ENCODE measurements at places on chromosomes 7 and 10. TPM values are rescaled to one million over a fixed set of nuclear protein-coding genes. Genes with fewer than 3 reads are reported as not detected.
A peak's percentile ranks its signal among the peaks of the same experiment; 100 is the strongest.

PDE1C gene
- total RNA-seq = not detected

CYP2E1 gene
- 1.4 TPM for total RNA-seq

GRCh38 chr10:63574011-63574410 lies 52.8 kb downstream of the REEP3 start:
- no peak overlapping the region for H3K4me3 ChIP-seq
- no peaks in the 10 kb centered on the region for H3K27me3 ChIP-seq
- peaks cover 8% of the 10 kb centered on the region for H3K4me1 ChIP-seq
- H3K36me3 ChIP-seq = peaks cover 31% of the 10 kb centered on the region
- no peak overlapping the region for H3K27ac ChIP-seq

GIMAP1 gene
- 119 TPM for total RNA-seq

DNA sequence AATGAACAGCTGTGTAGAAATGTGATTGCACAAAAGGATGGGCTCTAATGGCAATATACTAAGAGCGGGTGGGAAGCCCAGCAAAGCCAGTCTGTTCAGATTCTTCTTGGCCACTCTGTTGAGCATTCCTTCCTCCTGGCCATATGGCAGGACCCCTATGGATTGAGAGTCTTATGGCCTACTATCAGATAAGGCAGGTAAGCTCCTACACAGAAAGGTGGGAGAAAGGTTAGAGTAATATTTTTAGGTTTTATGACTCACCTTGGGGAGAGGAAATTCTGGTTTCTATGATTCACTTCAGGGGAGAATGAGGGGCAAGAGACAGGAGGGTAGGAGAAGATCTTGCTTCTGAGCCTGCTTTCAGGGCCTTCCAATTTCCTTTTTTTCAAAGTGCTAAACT lies 15.1 kb upstream of the AKR1B10 start:
- H3K4me1 ChIP-seq = peaks cover 2% of the 10 kb centered on the region
- H3K27me3 ChIP-seq = peaks cover 3% of the 10 kb centered on the region
- no peak for DNase-seq
- H3K36me3 ChIP-seq = no peaks in the 10 kb centered on the region

- no peak overlapping the region for H3K27ac ChIP-seq
- H3K27me3 ChIP-seq = no peaks in the 10 kb centered on the region
- no peak overlapping the region for H3K4me3 ChIP-seq
- no peaks in the 10 kb centered on the region for H3K36me3 ChIP-seq
- peaks cover 9% of the 10 kb centered on the region for H3K4me1 ChIP-seq
Measured at GRCh38 chr7:21947946-21948345, 2.2 kb upstream of the CDCA7L start.

DNA sequence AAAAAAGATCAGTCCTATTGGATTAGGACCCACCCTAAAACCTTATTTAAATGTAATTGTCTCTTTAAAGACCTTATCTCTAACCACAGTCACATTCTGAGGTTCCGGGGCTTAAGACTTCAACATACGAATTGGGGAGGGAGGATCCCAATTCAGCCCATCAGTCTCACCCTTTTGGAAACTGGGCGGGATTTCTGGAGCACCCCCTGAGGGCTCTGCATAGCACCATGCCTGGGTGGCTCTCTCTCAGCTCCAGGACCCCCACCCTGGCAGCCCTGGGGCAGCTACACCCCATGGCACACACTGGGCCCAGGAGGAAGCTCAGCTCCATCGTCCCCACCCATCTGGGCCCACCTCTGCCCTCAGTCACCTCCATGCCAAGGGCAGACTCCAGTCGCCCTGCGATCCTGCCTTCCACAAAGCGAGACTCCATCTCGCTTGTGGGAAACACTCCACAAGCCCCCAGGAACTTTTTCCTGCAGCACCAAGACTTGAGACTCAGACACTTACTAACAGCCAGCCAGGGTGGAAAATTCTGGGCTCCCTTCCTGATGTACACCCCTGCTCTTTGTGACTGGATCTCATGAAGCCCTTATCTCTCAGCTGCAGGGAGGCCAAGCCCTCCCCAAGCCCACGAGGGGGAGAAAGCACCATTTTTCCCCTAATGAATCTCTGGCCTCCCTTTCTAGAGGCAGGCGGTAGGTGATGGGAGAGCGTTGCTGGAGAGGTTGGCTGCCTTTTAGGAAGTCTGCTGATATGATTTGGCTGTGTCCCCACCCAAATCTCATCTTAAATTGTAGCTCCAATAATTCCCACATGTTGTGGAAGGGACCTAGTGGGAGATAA lies 90.8 kb upstream of the KDM7A start:
- H3K4me1 ChIP-seq = peaks cover 61% of the 10 kb centered on the region
- peak overlapping the region; percentile 4 for H3K4me3 ChIP-seq
- no peaks in the 10 kb centered on the region for H3K36me3 ChIP-seq
- DNase-seq = no peak
- H3K27ac ChIP-seq = peak overlapping the region; percentile 71
- H3K27me3 ChIP-seq = no peaks in the 10 kb centered on the region

- DNase-seq = no peak
- peaks cover 21% of the 10 kb centered on the region for H3K27me3 ChIP-seq
- H3K27ac ChIP-seq = peak overlapping the region; percentile 99
- peaks cover 10% of the 10 kb centered on the region for H3K4me1 ChIP-seq
- no peaks in the 10 kb centered on the region for H3K36me3 ChIP-seq
Measured at GRCh38 chr10:22250897-22251660, 33.3 kb upstream of the EBLN1 start.

- H3K36me3 ChIP-seq = peaks cover 4% of the 10 kb centered on the region
- DNase-seq = no peak
- no peaks in the 10 kb centered on the region for H3K27me3 ChIP-seq
- no peak overlapping the region for H3K4me3 ChIP-seq
Measured at GRCh38 chr10:22779331-22780019, 65.1 kb upstream of the PIP4K2A start.

MYO1G gene
- 44.4 TPM for total RNA-seq

DNA sequence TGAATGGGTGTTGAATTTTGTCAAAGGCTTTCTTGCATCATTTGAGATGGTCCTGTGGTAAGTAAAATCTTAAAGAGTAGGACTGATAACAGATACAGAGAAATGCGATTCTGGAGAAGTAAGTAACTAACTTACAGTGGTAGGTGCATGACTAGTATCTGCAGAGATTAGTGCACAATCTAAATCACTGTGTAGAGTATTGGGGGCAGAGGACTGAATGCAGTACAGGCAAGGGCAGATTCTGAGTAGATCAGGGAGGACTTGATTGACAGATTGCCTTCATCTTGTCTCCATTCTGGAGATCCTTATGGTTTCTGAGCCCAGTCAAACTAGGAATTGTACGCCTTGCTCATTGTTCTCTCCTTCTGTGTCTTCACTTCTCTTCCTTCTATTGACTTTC lies 736.0 kb downstream of the AUTS2 start:
- no peaks in the 10 kb centered on the region for H3K27me3 ChIP-seq
- H3K4me3 ChIP-seq = peak overlapping the region; percentile 57
- peak overlapping the region; percentile 75 for H3K27ac ChIP-seq
- DNase-seq = no peak

- no peaks in the 10 kb centered on the region for H3K27me3 ChIP-seq
- no peak overlapping the region for H3K4me3 ChIP-seq
- no peak overlapping the region for H3K27ac ChIP-seq
- DNase-seq = no peak
- no peaks in the 10 kb centered on the region for H3K36me3 ChIP-seq
Measured at GRCh38 chr10:88080213-88080612, 216.8 kb downstream of the PTEN start.

DNA sequence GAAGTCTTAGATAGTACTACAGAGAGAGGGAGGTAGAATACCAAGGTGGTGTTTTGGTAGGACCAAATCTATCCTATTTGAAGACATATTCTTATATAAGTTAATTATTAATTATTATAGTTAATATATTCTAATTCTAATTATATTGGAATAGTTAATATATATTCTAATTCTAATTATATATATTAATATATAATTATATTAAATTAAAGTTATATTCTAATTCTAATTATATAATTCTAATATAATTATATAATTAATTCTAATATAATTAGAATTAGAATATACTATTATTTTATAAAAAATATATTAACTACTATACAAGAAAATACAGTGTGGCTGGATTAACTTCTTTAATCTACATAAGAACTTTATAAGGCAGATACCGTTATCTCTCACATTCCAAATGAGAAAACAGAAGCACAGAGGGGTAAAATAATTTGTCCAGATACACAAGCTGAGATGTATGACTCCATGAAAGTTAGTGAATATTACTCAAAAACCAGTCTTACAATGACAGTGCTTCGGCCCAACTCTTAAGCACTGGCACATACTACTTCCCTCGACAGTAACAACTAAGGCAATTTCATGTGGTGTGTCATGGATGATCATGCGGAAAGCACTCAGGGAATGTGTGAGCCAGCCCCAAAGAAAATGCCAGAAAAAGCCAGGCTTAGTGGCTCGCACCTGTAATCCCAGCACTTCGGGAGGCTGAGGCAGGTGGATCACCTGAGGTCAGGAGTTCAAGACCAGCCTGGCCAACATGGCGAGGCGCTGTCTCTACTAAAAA lies 42.6 kb downstream of the TYW1B start:
- no peak overlapping the region for H3K4me3 ChIP-seq
- no peak overlapping the region for H3K27ac ChIP-seq
- H3K36me3 ChIP-seq = no peaks in the 10 kb centered on the region
- H3K4me1 ChIP-seq = no peaks in the 10 kb centered on the region
- no peak for DNase-seq

DNA sequence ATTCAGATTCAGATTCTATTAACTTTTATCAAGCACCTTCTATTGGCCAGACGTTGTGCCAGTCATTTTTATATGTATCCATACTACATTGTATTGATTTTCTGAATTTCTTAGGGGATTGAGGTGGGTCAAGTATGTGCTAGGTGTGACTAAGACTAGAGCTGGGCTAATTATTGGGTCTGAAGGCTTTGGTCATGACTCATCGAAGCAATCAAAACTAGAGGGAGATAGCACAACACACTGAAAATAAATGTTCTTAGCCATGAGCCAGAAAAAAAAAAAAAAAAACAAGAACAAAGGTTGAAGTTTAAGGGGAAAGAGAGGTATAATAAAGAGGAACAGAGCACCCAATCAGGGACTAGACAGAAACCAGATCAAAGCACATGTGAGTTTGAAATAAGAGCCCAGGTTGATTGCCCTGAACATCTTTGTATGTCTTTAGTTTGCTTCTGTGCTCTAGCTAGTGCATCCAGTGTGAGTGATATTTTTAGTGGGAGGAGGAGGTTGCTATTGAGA lies 171.6 kb upstream of the FOXP2 start:
- H3K27me3 ChIP-seq = no peaks in the 10 kb centered on the region
- no peak for DNase-seq
- no peak overlapping the region for H3K4me3 ChIP-seq
- H3K27ac ChIP-seq = no peak overlapping the region
- H3K36me3 ChIP-seq = no peaks in the 10 kb centered on the region

DNA sequence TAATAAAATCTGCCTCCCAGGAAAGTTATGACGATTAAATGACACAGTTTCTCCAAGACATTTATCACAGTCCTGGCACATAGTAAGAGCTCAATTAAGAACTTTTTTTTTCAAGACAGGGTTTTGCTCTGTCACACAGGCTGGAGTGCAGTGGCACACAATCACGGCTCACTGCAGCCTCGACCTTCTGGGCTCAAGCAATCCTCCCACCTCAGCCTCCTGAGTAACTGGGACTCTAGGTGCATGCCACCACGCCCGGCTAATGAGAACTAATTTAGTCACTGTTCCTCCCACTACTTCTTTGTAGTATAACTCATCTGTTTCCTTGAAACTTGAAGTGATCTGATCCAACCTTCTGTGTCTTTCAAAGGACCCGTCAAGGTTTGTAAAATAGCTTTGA lies 42.2 kb upstream of the MXI1 start:
- no peak for DNase-seq
- H3K4me3 ChIP-seq = no peak overlapping the region
- no peak overlapping the region for H3K27ac ChIP-seq
- peaks cover 4% of the 10 kb centered on the region for H3K36me3 ChIP-seq

GARIN1A gene
- 2.9 TPM for total RNA-seq

PON1 gene
- not detected for total RNA-seq

DNA sequence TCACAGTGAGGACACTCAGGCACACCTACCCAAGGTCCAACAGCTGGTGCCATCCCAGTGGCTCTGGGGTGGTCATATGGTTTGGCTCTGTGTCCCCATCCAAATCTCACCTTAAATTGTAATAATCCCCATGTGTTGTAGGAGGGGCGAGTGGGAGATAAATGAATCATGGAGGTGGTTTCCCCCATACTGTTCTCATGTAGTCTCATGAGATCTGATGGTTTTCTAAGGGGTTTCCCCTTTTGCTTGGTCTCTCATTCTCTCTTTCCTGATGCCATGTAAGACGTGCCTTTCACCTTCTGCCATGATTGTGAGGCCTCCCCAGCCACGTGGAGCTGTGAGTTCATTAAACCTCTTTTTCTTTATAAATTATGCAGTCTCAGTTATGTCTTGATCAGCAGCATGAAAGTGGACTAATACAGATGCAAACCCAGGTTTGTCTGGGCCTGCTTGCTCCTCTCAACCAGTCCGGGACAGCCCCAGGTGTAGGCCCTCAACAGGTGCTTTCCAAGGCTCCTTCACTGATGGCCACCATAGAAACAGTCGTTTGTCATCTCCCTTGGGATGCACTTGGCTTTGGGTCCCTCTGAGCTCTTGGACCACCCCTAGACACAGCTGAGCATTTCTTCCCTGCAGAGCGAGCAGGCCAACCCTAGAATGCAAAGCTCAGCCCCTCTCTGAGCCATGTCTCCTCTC lies 101.3 kb upstream of the CTBP2 start:
- H3K4me1 ChIP-seq = no peaks in the 10 kb centered on the region
- no peak overlapping the region for H3K27ac ChIP-seq
- peaks cover 10% of the 10 kb centered on the region for H3K27me3 ChIP-seq
- DNase-seq = no peak
- no peaks in the 10 kb centered on the region for H3K36me3 ChIP-seq
- H3K4me3 ChIP-seq = no peak overlapping the region

LIPN gene
- not detected for total RNA-seq

BLNK gene
- 5.6 TPM for total RNA-seq

DNA sequence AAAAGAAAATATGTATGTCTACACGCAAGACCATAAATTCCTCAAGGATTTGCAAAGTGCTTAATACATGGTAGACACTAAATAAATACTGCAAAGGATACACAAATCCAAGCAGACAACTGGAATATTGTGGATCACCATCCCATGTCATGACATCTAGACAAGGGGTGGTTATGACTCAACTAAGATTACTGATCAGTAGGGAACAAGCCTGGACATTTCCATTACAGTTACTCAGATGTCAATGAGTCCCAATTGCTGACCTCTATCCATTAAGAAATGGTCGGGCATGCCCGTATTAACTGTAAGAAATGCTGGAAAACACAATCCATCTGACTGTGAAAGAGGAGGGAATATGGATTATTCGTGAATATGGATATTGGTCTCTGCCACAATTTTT lies 27.6 kb upstream of the RUFY2 start:
- H3K27ac ChIP-seq = no peak overlapping the region
- H3K4me3 ChIP-seq = no peak overlapping the region
- no peak for DNase-seq
- no peaks in the 10 kb centered on the region for H3K36me3 ChIP-seq

- no peak overlapping the region for H3K4me3 ChIP-seq
- no peak for DNase-seq
- peaks cover 5% of the 10 kb centered on the region for H3K27me3 ChIP-seq
- no peaks in the 10 kb centered on the region for H3K36me3 ChIP-seq
- no peak overlapping the region for H3K27ac ChIP-seq
- no peaks in the 10 kb centered on the region for H3K4me1 ChIP-seq
Measured at GRCh38 chr7:138324941-138325340, 135.1 kb upstream of the TRIM24 start.
